ENCODE measurements at places on chromosomes 4 and X. TPM values are rescaled to one million over a fixed set of nuclear protein-coding genes. Genes with fewer than 3 reads are reported as not detected.

Gene GLOD5
- total RNA-seq: not detected

Gene MAGEA3
- not detected for total RNA-seq

Gene MAP3K15
- total RNA-seq: 0.09 TPM

Gene ADGRA3
- total RNA-seq: 21.9 TPM

Gene MAGEA8
- not detected for total RNA-seq

Measured in smooth muscle cell of bladder (primary cell).